ENCODE measurements at places on chromosomes 2 and 18. TPM values are rescaled to one million over a fixed set of nuclear protein-coding genes. Genes with fewer than 3 reads are reported as not detected.

COL4A4 gene
- not detected for total RNA-seq

REG3G gene
- total RNA-seq = not detected

PAX3 gene
- not detected for total RNA-seq

PTPRN gene
- total RNA-seq = 0.07 TPM

ERBB4 gene
- total RNA-seq = not detected

CRYGC gene
- total RNA-seq = not detected

POTEE gene
- 1.4 TPM for total RNA-seq

MAL gene
- total RNA-seq = 167 TPM

MAP2 gene
- not detected for total RNA-seq

TRABD2A gene
- 56.3 TPM for total RNA-seq

GCA gene
- total RNA-seq = 13.6 TPM

CHRNA1 gene
- not detected for total RNA-seq

DNA sequence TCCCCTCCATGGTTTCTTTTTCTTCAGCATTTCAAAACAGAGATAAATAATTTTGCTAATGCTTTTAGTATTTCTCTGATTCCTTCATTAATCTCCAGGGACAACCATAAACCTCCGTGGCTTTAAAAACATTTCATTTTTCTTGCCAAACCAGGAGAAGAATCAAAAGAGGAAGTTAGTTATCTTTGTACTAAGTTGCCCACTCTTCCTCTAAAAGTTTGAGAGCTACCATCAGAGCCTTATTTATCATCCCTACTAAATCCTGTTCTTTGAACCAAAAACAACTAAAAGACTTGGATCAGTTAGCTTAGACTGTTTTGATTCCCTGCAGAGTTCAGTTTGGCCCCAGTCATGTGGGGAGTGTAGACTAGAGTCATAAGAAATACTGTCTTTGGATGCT, 208.4 kb downstream of the SETBP1 start:
- DNase-seq = no peak

DNA sequence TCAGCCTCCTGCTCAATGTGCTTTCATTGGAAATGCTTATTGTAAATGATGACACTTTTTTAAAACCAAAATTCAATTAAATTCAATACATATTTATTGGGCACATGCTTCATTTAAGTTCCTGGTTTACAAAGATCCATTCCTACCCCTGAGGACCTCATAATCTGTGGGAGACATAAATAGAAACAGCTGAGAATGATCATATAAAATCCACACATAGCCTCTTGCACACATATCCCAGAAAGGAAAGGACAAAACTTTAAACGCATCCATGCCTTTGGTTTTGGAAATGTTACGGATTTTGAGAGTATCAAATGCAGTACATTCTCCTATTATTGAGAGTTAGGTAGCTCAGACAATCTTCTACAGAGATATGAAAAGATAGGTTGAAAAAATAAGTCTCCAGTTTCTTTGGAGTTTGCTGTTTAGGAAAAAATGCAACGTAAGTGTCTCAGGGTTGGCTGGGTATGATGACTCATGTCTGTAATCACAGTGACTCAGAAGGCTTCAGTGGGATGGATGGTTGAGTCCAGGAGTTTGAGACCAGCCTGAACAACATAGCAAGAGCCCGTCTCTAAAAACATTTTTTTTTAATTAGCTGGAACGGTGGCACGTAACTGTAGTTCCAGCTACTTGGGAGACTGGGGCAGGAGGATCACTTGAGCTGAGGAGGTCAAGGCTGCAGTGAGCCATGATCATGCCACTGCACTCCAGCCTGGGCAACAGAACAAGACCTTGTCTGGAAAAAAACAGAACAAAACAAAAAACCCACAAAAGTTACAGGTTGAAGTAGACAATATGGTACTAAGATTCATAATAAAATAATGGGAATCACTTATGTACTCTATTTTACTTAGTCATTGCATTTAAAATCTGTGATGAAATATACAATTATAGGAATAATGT, 3.9 kb upstream of the PRELID3A start:
- no peak for DNase-seq

- peak; percentile 60 for DNase-seq
Observed at GRCh38 chr2:47569658-47570475, 166.9 kb downstream of the MSH2 start.

DNA sequence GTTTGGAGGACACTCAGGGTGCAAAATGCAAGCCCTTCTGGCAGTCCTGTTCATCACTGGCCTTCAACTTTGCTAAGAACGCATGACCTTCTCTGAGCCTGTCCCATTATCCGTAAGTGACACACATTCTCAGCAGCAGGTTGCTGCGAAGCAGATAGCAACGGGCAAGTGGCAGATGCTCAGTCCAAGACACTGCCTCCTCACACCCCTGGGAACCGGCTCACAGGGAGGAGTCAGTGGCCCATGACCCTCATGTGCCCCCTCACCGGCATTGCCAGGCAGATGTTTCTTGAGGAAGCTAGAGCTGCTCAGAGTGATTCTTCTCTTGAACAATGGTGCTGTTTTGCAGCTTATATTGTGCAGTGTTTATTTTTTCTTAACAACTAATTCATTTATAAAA, 737.2 kb upstream of the HS6ST1 start:
- DNase-seq = no peak

GRCh38 chr2:28810384-28811285, at the start of gene SPDYA:
Gene SPDYA, plus strand, starts transcription at chr2:28810834. Its CDS starts 5,181 bp downstream, at chr2:28816015.
- DNase-seq = peak; percentile 94

GRCh38 chr2:201363857-201364560, 6.9 kb upstream of the FLACC1 start:
- peak; percentile 82 for DNase-seq

DNA sequence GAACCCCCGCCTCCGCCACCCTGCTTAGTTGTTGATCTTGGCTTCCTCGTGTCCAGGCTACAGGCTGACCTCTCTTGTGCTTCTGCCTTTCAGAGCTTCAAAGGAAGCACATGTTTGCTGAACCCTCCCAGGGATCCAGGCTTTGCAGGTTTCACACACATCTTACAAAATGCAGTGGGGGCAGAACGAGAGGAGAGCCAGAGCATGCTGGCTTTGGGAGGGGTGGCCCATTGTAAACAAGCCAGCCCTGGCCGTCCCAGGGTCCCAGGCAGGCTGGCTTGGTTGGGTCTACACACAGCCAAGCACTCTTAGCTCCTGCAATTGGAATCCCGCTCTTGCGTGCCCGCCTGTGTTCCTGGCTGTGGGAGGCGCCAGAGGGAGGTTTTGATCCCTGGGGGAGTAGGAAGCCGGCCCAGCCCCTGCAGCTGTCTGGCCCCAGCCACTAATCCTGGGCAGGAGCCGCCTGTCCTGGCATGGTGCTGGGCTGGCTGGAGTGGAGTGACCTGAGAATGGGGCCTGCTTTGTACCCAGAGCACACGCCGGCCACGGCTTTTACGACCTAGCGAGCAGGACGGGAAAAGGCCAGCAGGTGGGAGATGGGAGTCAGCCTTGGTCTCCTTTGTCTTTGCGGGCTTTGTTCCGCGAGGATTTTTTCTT, 53.9 kb downstream of the SH3BP4 start:
- no peak for DNase-seq

- no peak for DNase-seq
Observed at GRCh38 chr2:151976945-151977353, 121.9 kb downstream of the CACNB4 start.

GRCh38 chr2:210623506-210623905, 67.1 kb downstream of the CPS1 start:
- no peak for DNase-seq

DNA sequence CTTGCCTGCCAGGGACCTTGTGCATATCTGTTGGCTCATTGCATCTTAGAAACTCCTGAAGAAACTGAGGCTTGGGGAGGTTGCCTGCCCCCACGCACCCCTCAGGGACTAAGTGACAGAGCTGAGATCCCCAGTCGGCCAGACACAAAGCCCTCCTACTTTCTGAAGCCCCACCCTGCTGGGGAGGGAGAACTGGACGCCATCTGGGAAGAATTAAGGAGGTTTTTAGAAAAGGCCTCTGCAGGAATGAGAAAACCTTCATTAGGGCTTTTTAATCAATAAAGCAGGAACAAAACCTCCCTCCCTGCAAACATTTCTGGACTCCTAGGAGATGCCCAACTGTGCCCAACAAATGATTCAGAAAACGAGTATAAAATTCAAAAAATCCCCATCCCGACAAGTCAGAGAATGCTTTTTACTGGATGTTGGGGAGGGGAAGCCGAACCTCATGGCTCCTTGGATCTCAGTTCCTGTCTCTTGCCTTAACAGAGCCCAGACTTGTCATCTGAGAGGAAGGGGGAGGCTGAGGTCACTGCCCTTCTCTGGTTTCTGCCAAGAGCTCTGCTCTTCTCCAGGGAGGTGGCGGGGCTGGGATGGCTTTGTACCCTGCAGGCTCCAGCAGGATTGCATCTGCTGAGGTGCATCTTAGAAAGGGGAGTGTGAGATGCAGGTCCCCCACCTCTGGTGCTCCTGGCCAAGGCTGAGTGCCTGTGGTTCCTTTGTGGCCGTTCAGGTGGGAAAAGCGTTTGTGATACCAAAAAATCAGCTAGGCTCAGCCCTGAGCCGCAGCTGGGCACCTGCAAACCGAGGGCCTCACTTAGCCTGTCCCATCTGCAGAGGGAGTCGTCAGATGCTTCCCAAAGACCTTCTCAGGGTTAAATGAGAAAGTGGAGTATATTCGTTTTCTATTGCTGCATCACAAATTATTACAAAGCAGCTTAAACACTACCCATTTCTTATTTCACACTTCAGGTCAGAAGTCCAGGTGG, 142.4 kb downstream of the ZFP36L2 start:
- DNase-seq = no peak

DNA sequence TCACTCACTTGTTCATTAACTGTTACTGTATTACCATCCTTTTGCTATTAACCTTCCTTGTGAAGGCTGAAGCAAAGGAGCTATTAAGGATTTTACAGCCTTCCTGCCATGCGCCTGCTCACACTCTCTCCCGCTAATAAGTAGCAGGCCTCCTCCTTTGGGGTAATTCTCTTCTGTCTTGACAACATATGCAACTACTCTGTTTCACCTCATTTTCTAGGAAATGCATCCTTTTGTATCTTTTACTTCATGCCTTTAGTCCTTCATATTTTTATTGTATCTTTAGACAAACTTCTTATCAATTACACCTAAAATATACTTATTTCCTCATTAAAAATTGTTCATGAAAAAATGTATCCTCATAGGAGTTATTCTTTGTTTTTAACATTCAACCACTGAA, 434.9 kb upstream of the LYPD1 start:
- DNase-seq = no peak

DNA sequence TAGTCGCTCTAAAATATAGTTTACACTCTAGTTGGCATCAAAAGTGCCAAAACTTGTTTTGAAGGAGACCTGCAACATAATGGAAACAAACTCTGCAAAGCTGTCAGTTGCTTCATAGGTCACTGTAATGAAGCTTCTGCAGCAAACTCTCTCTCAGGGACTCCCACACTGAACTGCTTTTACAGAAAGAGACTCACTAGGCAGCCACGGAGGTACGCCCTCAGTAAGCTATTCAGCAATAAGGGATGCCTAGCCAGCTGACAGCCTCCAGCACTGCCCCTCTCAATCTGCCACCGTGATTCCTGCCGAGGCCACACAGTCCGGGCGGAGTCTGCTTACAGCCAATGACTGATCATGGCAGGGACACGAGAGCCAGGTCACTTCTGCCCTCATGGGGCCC, 51.1 kb downstream of the COLEC12 start:
- no peak for DNase-seq

DNA sequence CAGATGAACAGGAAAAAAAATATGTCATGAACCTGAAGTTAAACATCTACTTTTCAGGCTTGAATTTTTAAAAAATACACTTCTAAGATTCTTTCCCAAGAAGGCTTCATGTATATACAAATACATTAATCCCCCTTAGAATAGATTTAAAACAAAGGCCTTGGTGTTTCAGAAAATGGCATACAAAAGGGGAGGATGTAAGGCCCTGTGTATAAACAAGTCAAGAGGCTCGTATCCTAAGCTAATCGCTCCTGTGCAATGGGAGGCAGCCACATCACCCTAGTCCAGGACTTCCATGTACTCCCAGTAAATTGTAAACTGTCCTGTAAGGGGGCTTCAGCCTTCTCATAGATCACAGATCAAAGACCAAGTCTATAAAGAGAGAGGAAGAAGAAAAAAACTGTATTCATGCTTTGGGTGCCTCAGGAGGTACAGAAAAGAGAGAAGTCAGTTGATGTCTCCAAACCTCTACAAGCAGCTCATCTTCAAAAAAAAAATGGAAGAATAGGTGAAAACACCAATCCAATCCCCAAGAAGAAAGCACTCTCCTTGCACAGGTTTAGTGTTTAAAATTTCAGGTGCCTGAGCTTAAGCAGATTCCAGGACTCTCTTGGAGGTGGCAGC, 53.9 kb downstream of the ANKRD44 start:
- no peak for DNase-seq

DNA sequence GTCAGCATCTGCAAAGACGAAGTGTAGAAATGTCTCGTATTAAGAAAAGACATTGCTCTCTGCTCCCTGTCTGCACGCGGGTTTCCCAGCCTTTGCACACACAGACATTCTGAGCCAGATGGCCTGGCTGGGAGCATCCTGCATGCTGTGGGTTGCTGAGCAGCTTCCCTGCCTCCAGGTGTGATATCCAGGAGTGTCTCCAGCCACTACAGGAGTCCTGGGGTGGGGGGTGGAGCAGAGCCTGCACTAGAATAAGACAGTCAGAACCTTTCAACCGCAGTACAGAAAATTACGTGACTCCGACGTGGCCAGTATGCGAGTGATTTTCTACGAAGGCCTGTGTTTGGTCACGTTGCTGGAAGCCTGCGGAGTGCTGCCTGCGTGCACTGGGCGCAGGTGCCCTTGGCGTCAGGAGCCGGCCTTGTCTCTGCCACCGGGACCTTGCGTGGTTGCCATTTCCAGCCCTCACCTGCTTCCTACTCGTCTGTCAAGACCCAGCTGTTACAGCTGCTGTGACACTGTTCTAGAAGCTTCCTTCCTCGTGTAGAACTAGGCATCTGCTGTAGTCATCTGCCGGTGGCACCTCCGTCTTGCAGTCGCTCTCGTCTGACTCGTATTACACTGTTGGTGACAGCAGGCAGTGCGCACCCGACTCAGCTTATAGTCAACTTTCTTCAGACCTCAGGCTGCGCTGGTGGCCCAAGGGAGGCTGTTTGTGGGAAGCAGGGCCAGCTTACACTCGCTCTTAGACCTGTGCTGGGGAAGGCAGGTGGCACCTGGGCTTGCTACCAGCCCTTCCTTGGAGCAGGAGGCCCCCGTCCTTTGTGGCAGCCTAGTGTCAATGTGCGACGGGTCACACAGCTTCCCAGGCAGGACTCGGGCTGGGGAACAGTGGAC, 11.2 kb downstream of the CTDP1 start:
- DNase-seq = no peak

GRCh38 chr2:48586433-48586832, 31.2 kb upstream of the GTF2A1L start:
- no peak for DNase-seq

DNA sequence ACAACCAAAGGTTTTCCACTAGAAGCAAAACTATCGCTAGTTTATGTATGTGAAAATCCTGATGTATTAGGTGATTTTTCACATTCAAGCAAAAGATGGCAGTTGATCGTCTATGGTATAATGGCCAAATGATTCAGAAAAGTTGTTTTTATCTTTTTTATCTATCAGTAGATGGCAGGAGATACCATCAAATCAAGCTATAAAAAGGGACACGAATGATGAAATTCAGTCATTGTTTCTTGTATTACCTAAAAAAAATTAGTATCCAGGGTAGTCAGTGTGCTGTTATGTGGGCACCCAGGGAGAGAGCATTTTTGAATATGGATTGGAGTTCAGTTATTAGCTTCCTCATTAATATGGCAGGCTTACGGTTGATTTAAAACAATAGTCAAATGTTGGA, 22.9 kb upstream of the CAVIN2 start:
- DNase-seq = no peak

Data from activated CD4-positive, alpha-beta T cell treated with anti-CD3 and anti-CD28 coated beads, Interleukin-2, amount 10 ng/mL, durations not matched to agents 24 days and 14 days (primary cell).